ENCODE measurements at places on chromosomes 5 and 9.

- DNase-seq, result no peak
Measured at GRCh38 chr9:88084357-88085183, 53.7 kb downstream of the SPATA31C2 start.

GRCh38 chr5:61617039-61617438 is 285.0 kb downstream of the ZSWIM6 start:
- DNase-seq, result no peak

GRCh38 chr9:89400403-89401116 is 82.3 kb downstream of the SECISBP2 start:
- DNase-seq, result no peak

- no peak for DNase-seq
Measured at GRCh38 chr9:137463931-137464290, 4.8 kb upstream of the NSMF start.

DNA sequence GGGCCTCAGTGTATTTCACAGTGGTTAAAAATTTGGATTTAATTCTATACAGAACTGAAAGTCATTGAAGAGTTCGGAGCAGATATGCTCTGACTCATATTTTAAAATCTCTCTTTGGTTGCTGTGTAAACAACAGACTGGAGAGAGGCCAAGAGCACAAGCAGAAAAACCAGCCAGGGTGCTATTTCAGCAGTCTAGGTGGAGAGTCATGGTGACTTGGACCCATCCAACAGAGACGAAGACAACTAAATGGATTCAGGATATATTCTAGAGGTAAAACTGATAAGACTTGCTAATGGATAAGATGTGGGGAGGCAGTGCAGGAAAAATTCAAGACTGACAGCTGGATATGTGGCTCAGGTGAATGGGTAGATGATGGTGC is 168.9 kb downstream of the MAPKAP1 start:
- DNase-seq, result peak; percentile 49

GRCh38 chr5:2602451-2603271 is 148.8 kb downstream of the IRX2 start:
- DNase-seq, result no peak

- DNase-seq, result no peak
Measured at GRCh38 chr5:153496835-153497234, 6.4 kb downstream of the GRIA1 start.

DNA sequence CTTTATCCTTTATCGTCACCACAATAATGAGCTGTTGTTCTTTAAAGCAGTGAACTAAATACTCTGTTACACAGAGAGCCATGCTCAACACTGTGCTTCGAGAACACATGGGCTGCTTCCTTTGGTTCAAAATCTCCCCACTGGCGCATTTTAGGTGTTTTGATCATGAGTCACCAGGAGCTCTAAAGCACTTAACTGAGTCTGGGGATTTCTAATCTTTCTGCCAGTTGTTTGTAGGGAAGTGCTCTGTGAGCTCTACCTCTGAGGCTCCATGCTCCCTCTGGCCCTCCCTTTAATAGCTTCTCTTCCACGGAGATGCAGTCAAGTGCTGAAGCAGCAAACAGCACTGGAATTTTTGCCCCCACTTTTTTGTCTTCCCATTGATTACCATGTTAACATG is 17.0 kb downstream of the ERAP2 start:
- no peak for DNase-seq

DNA sequence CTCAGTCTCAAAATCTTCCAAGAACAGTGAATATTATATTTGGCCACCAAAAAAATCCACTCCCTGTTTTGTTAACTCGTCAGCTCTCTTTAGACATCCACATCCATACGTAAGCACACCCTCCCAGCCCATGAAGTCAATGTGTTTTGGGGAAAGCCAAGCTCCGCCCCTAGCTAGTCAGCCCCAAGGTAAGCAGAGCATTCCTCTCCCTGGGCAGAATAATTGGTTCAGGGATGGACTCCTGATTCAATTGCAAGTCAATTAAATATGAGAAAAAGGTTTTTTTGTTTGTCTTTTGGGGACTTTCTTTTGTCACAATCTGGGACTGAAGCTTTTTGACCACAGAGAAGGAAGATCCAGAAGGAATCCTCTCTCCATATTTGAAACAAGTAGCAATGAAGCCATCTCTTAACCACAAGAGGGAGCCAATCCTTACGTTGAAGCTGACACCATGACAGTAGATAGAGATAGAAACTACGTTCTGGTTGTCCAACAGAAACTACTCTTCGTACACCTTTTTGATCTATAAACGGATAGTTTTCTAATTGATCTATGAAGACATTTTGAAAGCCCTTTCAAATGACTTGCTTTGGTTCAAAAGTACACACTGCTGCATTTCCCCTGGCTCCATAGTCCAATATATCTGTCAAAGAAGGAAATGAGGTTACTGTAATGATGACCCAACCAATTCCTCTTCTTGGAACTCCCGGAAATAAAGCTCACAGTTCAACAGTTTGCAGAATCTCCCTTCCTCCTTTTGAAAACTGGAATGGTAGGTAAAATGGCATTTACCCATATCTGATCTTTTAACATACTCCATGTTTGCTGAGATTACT is 166.4 kb downstream of the TLE1 start:
- no peak for DNase-seq

- DNase-seq, result no peak
Measured at GRCh38 chr5:179834120-179834519, 13.4 kb downstream of the SQSTM1 start.

DNA sequence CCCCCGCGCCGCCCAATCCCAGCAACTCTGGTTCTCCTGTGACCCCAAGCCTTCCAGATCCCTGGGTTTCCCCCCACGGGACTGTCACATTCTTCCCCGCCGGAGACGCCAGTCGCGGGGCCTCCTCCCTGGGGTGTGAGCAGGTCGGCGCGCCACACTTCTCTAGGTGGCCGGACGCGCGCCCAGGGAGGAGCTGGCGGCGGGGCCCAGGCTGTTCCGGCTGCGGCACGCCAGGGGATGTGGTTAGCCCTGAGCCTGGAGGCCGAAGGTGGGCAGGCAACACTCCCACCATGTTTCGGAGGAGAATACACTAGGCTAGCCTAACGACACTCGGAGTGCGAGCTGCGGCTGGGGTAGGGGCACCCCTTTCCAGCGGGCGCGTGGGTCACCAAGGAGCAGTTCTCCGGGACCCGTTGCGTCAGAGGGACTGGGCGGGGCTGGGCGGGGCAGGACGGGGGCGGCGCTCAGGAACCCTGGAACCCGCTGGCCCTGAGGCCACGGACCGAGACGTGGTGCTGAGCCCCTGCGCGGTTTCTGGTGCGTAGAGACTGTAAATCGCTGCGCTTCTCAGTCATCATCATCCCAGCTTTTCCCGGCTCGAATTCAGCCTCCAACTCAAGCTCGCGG is at the start of gene SLC27A6:
SLC27A6 (plus strand) TSS at position 478 of the 627 bp plus-strand sequence. CDS start 650 bp downstream, outside the sequence.
- DNase-seq, result peak; percentile 10

DNA sequence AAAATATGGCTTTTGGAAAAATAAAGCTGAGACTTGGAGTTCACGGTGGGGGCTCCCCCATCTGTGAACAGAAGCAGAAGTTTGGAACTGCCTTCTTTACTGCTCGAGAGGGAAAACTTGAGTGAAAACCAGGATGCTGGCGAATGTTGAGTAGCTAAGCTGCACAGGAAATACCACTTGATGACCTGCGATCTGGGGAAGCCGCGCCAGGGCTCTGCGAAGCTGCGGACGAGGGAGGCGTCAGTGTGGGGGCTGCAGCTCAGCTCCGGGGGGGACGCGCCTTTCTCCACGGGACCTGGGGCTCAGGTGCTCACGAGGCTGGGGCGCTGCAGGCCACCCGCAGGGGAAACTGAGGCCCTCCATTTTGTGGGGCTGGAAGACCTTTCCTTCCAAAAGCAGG is 62.3 kb downstream of the TENT4A start:
- DNase-seq, result no peak

Data from right lung (tissue), 10 donors.